ENCODE measurements at places on chromosomes 6 and 20.
A peak's percentile ranks its signal among the peaks of the same experiment; 100 is the strongest.

DNA sequence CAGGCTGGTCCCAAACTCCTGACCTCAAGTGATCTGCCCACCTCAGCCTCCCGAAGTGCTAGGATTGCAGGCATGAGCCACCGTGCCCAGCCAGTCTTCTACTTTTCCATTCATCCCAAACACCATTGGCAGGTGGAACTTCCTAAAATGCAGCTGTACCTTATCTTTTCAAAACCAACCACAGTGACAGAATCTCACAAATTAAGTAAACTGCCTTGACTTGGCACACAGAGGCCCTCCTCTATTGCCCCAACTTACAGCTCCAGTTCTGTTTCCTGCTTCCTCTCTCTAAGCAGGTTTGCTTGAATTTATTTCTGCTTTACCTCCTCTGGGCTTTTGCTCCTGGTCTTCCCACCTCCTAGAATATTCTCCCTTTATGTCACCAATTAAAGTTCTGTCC, 7.6 kb downstream of the MYB start:
- no peak for DNase-seq

DNA sequence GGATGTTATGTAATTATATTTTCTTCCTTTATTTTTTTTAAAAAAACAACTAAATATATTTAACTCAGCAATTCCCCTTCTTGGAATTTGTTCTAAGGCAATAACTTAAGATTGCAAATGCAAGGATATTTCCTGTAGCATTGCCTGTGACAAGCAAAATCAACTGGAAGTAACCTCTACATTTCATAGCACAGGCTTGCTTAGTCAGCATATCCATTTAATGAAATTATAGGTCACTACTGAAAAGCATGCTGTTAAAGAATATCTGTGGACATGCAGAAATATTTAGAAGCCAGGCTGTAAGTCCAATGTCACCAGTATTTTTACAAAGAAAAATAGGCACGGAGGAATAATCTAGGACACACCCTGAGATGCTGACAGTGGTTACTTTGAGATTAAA, 8.7 kb upstream of the MEP1A start:
- no peak for DNase-seq

DNA sequence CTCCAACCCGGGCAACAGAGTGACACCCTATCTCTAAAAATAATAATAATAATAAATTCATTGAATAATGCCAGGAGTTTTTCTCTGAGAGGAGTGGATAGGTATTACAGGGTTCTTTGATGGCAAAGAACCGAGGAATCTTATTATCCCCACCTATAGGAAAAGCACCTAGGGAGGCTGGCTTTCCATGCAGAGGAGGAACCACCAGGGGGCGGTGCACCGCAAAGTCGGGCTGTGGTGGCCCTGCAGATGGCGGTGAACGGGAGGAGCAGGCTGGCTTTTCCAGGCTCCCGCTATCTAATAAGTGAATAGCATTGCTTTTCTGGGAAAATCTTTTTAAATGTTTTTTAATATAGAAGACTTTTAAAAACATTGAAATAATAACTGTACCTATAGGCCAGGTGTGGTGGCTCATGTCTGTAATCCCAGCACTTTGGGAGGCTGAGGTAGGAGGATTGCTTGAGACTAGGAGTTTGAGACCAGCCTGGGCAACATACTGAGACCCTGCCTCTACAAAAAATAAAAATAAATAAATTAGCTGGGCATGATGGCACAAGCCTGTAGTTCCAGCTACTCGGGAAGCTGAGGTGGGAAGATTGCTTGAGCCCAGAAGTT, 864.2 kb downstream of the KIF16B start:
- DNase-seq = no peak

DNA sequence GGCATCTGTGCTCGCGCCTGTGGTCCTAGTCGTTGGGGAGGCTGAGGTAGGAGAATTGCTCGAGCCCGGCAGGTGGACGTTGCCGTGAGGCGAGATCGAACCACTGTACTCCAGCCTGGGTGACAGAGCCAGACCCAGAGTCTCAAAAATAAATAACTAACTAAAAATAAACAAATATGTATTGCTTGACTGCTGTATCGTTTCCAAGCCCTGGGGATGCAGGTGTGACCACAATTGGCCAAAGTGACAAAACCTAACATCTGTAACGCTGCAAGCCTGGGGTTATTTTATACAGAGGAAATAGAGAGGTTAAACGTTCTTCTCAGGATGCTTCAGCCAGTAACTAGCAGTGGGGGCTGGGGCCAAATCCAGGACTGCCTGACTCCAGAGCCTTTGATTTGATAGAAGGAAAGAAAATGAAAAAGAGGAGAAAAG, 1.9 kb upstream of the SRSF3 start:
- no peak for DNase-seq

- DNase-seq = no peak
Observed at GRCh38 chr6:53696341-53696740, 30.8 kb upstream of the KLHL31 start.

DNA sequence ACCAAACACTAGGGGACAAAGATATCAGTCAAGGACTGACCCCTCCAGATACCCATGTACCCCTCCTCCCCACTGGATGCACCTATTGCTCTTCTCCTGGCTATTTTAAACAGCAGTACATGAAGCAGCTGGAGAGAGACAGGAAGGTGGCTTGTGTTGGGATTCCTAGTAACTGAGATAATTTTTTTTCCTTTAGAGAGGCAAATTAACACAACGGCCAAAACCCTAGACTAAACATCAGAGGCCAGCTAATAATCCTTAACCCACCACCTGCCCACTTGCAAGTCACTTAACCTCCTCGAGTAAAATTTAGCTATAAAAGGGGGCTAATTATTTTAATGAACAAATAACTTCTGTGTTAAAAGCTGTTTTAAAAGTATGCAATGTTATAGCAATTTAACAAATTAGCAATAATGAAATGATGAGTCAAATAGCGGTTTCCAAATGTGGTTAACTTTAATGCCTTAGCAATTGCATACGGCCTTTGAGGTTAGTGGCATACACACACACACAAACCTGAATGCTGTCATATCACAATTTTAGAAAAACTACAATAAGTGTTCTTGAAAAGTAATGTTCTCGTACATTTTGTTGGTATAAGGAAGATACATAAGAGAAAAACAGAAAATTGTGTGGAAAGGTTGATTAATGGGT, 151.7 kb downstream of the FRK start:
- DNase-seq = no peak

DNA sequence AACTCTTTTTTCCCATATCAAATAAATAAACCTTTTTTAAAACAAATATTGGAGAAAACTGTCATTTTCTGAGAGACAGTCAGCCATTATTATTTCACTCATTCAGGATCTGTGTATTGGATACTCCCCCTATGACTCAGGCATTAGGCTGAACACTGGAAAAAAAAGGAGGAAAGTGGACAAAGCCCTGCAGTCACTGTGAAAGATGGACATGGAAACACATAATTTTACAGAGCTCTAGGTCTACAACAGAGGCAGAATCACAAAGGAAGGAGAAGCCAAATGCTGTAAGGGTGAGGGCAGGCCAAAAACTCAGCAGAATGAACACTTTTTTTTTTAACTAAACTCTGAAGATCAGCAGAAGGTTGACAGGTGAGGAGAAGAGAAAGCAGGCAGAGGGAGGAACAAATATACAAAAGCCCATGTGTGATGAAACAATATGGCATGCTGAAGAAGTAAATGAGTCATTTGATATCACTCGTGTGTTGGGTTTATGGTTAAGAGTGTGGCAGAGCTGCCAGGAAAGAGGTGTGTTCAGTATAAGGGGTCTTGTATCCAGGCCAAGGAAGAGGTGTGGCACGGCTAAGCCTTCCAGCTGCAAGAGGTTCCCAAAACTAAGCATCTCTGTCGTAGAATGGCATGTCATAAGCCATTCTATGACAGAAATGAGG, 39.1 kb downstream of the EPB41L2 start:
- no peak for DNase-seq

- no peak for DNase-seq
Observed at GRCh38 chr6:37160922-37161778, 8.8 kb upstream of the PIM1 start.

- peak; percentile 68 for DNase-seq
Observed at GRCh38 chr20:21505161-21505809, 8.6 kb downstream of the NKX2-2 start.

DNA sequence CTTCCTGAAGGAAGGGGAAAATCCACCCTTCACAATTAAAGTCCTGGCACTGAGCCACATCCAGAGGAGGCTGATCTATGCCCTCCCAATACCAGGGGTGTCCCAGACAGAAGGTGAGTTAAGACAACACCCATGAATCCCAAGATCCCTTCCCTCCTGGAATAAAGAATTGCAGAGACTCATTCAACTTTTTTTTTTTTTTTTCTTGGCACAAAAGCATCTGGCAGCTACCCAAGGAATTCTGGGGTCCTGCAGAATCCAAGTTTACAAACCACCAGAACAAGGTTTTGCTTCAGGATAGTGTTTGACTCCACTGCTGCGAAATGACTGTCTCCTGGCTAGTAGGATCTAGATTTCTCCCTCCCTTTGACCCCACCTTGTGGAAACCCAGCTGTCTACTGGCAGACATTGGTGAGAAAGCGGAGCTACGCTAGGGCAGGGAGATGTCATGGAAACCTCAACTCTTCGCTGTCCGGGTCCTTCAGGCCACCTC, 37.4 kb downstream of the JAG1 start:
- DNase-seq = no peak

GRCh38 chr6:52305411-52305810, 20.9 kb upstream of the MCM3 start:
- DNase-seq = no peak

DNA sequence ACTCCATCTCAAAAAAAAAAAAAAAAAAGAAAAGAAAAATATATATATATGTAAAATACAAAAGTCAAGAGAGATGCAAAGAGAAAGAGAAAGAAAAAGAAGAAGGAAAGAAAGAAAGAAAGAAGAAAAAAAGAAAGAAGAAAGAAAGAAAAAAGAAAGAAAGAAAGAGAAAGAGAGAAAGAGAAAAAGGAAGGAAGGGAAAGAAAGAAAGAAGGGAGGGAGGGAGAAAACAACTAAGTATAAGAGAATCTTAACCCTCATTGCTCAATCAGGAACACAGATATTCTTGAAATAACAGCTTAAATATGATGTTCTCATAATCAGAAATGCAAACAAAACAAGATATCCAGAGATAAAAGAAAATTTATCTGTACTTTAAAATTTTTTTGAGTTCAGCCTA, 54.4 kb upstream of the MARCKS start:
- no peak for DNase-seq

GRCh38 chr6:157775376-157775775, 47.7 kb upstream of the SNX9 start:
- no peak for DNase-seq

DNA sequence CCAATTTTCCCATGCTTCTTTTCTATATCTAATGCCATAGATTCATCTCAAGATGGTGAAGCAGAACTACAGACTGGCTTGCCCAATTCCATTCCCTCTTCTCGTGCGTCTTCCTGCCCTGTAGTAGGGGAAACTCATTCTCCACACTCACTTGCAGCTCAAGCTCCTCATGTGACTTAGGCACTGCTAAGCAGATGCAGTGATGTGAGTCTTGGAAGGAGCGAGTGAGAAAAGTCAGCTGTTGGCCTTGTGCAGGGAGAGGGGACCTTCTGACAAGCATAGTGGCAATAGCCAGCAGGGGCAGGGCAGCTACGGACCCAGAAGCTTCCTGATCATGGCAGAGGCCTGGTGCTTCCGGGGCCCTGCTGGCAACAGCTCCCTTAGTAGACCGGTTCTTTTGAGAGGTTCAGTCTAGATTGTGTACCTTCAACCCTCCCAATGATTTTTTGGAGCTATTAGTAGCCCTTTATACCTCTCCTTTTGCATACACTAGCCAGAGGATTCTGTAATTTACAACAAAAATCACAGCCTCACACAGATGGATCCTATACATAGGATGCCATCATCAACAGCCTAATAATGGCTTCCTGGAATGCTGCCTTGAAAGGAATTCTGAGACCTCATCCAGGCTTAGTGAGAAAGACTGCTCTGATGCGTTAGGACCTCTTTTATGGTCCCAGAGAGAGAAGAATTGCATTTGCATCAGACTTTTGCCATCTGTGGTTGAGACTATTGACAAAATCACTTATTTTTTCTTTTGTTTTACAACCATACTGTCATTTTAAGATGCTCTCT, 121.5 kb upstream of the RIPOR2 start:
- DNase-seq = no peak

DNA sequence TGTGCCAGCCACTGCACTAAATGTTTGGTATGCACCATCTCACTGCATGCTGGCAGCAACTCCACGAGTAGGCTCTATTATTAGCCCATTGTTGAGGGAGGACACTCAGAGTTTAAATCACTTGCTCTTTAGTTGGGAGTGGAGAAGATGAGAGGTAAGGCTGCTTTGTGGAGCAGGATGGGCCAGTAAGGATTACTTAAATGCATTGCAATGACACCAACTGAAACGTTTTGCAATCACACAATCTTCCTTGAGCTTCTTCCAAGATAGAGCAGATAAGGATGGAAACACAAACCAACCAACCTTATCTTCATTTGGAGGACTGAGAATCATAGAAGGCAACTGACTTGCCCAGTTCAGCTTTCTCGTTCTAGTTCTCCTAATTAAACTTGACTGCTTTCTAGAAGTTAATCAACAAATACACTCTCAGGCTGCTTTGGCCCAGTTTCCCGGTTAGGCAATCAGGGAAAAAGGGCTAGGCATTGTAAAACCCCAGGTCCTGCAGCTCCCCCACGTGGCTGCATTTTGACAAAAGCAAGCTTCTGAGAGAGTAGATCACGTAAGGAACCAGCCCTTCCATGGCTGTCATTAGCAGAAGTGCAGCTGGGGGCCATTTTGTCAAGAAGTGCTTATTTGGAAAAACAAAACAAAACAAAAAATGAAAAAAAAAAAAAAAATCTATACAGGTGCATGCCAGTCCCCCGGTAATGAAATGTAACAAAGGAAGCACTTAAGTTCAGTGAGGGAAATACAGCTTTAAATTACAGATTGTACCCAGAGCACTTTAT, 130.6 kb downstream of the BCAS1 start:
- DNase-seq = peak; percentile 53

- no peak for DNase-seq
Observed at GRCh38 chr6:129708496-129709195, 1.3 kb downstream of the ARHGAP18 start.

- DNase-seq = no peak
Observed at GRCh38 chr6:150719099-150719766, 119.5 kb downstream of the PLEKHG1 start.

DNA sequence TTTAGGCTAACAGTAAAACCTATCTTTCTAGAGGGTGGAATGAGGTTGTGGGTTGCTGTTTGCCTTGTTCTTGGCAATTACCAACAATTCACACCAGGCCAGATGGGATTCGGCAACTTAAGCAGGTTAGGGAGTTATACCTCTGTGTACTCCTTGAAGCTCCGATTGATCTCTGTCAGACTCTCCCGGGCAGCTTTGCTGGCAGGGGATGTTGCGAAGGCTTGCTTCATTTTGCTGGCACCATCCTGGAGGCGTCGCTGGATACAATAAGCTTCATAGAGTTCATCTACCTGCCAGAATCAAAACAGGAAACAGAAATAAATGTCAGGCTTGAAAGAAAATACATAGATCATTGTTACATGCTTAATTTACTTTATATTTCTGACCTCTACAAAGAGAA, 66.4 kb upstream of the ARMH2 start:
- DNase-seq = no peak

GRCh38 chr6:14109411-14109826, 8.2 kb upstream of the CD83 start:
- no peak for DNase-seq
